H1 (cell line): ENCODE measurements at places on chromosomes 1 and 21. TPM values are rescaled to one million over a fixed set of nuclear protein-coding genes. Genes with fewer than 3 reads are reported as not detected.

DNA sequence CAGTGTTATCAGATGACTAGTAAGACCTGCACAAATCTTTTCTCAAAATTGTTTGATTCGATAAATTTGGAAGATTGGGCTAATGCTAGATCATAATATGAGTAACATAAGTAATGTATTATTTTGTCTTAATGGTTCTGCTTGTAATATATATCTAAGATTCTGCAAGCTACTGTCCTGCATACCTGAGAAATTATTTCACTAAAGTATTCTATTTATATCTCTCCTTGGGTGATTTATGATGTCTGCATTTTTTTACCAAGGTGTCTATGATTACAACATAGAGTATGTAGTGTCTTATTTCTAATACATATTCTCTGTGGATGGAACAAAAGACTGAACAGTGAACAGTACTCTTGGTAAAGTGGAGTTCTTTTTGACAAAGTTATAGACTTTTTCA lies 166.6 kb downstream of the CLEC20A start:
- no peaks in the 10 kb centered on the region for H3K27me3 ChIP-seq
- H3K4me1 ChIP-seq, result no peaks in the 10 kb centered on the region
- no peaks in the 10 kb centered on the region for H3K36me3 ChIP-seq
- no peak overlapping the region for H3K27ac ChIP-seq

DNA sequence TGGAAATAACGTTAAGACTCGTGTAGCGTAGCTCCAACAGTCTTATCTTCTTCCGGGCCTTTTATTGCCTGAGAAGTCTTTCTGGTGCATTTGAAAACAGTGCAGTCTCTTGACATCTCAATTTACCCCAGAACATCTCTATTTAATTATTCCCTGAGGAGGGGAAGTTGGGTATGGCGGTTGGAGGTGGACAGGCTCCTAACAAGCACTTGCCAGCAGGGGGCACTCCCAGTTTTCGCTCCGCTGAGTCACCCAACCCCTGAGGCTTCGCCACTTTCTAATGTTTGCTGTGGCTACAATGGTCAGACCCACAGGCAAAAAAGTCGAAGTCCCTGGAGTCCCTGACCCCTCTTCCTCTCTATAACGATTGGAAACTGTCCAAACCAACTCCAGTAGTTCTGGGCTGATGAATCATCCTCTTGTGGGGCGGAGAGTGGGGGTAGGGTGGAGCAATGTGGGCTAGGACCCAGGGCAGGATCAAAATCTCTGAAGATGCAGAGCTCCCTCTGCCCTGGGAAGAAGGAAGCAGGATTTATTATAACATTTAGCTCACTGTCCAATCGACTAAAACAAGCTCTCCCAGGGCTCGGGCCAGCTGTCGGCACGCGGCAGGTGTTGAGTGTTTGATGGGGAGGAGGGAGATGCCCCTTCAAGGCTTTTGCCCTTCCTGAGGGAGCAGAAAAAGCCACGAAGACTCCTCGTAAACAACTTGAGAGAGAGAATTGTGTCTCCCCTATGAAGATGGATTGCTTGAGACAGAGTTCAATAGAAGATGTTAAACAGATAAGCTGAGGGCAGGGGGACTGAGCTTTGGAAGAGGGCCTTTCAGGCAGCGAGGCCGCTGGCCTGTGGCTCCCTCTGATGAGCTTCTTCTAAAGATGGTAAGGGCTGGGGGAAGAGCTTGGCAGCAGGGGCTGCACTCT lies 85.7 kb downstream of the BRINP2 start:
- H3K36me3 ChIP-seq, result no peaks in the 10 kb centered on the region
- no peak overlapping the region for H3K4me3 ChIP-seq
- no peaks in the 10 kb centered on the region for H3K27me3 ChIP-seq
- DNase-seq, result peak; percentile 49

DNA sequence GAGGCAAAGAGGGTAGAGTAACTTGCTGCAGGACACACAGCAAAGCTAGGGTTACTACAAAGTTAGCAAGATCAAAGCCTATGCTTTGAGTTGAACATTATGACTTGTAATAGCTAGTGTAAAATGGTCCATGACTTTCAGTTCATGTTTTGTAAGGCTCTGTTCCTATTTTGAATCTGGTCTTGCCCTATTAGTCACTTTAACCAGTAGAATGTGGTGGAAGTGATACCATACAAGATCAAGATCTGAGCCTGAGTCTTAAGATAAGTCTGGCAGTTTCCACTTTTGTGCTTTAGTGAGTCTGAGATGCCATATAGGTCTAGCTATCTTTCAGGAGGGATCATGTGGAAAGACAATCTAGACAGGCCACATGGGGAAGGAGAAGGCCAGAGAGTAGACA lies 282.1 kb upstream of the BRINP3 start:
- no peaks in the 10 kb centered on the region for H3K4me1 ChIP-seq
- DNase-seq, result no peak
- H3K4me3 ChIP-seq, result no peak overlapping the region
- no peaks in the 10 kb centered on the region for H3K36me3 ChIP-seq
- no peak overlapping the region for H3K27ac ChIP-seq

- no peaks in the 10 kb centered on the region for H3K27me3 ChIP-seq
- H3K36me3 ChIP-seq, result no peaks in the 10 kb centered on the region
- DNase-seq, result no peak
- H3K4me1 ChIP-seq, result no peaks in the 10 kb centered on the region
- no peak overlapping the region for H3K4me3 ChIP-seq
These were observed 37.5 kb downstream of the SPAG17 start for GRCh38 chr1:118147522-118147921.

DNA sequence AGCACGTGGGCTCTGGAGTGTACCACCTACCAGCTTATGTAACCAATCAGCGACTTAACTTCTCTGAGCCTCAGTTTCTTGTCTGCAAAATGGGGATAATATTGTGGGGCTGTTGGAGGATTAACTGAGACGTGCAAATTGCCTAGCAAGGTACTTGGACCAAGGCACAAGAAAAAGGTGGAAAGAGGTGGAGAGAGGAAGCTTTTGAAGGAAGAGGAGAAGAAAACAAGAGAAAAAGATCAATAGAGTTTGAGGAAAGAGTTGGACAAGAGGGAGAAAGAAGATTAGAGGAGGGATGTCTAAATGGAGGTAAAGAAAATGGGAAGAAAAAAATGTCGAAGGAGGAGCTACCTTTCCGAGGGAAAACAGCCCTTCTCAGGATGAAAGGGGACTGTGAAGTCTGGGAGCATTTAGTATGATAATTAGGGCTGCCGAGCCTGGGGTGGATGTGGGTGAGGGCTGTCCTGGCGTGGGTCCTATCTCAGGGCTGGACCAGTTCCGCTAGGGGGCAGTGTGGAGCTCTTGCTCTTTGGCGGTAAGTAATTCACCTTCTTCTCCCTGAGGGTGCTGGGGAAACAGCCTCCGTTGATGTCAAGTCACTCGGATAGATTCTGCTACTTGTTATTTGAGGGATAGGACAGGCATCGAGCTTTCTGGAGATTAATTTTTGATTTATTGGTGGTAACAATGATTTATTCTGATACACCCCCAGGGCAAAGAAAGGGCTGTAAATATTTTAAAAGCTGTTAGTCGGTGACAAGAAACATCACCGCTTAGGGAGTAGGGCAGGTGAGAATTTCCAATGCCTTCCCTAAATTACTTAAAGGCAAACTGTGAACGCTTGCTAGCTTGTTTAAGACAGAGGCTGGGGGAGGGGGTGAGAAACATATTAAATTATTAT lies 79.0 kb upstream of the NFASC start:
- no peak overlapping the region for H3K4me3 ChIP-seq
- peak; percentile 95 for DNase-seq
- H3K4me1 ChIP-seq, result no peaks in the 10 kb centered on the region
- no peak overlapping the region for H3K27ac ChIP-seq
- no peaks in the 10 kb centered on the region for H3K36me3 ChIP-seq

- no peak overlapping the region for H3K27ac ChIP-seq
- no peaks in the 10 kb centered on the region; the same call in 1 of the 2 replicates for H3K4me1 ChIP-seq
- no peak overlapping the region for H3K4me3 ChIP-seq
- no peaks in the 10 kb centered on the region for H3K36me3 ChIP-seq
- peaks cover 38% of the 10 kb centered on the region for H3K27me3 ChIP-seq
These were observed 1.3 kb downstream of the TTLL7 start for GRCh38 chr1:83997631-83998030.

DNA sequence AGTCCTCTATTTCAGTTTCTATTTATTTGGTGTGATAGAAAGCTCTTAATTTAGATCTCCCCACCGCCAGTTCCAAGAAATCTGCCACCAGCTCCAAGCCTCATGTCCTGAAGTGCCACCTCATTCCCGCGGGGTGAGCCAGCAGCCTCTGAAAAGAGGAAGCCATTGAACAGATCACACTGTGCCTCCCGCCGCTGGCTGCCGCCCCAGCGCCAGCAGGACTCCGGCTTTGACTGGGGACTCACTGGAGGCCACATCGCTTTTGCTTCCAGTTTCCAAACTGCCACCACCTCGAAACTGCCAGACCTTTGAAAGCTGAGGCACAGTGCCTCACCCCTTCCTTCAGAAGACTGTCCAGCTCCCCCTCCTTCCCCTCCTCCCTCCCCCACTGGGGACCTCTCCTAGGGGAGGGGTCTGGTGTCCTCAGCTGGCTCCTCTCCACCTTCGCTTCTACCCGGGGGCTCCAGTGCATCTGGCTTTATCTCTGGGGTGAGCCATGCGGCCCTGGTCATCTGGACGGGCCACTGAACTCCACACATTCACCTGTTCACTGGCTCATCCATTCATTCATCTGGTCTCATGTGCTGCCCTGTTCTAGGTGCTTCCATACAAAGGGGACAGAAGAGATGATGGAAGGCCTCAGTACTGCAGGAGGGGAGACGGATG lies 58.9 kb downstream of the VPS26C start:
- no peaks in the 10 kb centered on the region for H3K36me3 ChIP-seq
- no peaks in the 10 kb centered on the region for H3K27me3 ChIP-seq
- no peak for DNase-seq
- no peaks in the 10 kb centered on the region for H3K4me1 ChIP-seq

GRCh38 chr1:66532214-66532613 lies 1.7 kb upstream of the SGIP1 start:
- no peaks in the 10 kb centered on the region for H3K36me3 ChIP-seq
- H3K27me3 ChIP-seq, result peaks cover 16% of the 10 kb centered on the region

GRCh38 chr21:39000496-39000895 lies 182.8 kb downstream of the PSMG1 start:
- H3K4me1 ChIP-seq, result no peaks in the 10 kb centered on the region
- no peak overlapping the region for H3K27ac ChIP-seq
- no peak overlapping the region for H3K4me3 ChIP-seq
- no peaks in the 10 kb centered on the region for H3K36me3 ChIP-seq

DNA sequence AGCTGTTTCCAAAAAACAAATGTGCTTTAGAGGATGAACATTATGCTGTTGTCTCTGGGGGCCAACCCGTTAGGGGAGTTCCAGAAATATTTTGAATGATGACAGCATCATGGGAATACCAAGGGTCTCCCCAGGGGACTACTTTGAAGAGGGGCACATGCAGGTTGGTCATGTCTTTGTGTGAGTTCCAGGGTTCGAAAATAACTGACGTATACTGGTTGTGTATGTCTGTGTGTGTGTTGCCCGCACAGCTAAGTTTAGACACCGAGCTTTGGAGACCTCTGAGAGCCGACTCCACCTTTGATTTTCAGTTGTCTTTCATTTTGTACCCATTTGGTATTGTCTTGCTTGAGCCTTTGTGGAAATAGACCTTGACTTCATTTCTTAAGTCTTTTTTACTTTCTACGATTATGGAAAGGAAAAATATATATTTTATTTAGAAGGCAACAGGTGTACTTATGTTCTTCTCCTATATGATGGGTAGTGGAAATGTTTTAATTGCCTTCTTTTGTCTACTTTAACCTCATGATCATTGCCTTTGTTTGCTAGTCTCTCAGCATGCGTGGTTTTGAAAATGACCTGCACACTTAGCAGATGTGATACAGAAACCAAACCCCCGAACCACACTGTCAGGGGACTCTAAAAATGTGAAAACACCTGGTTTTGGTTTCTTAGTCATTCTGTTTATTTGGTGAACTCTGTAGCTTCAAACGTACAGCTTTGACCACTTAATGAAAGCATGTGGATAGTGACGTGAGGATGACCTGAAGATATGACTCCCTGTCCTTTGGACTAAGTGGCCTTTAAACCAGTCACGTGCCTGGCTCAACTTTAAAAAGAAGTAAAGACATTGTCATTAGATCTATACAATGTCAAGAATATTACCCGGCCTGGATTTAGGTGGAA lies 56.5 kb downstream of the GALNT2 start:
- DNase-seq, result no peak
- H3K27me3 ChIP-seq, result no peaks in the 10 kb centered on the region; the same call in 1 of the 2 replicates

DNA sequence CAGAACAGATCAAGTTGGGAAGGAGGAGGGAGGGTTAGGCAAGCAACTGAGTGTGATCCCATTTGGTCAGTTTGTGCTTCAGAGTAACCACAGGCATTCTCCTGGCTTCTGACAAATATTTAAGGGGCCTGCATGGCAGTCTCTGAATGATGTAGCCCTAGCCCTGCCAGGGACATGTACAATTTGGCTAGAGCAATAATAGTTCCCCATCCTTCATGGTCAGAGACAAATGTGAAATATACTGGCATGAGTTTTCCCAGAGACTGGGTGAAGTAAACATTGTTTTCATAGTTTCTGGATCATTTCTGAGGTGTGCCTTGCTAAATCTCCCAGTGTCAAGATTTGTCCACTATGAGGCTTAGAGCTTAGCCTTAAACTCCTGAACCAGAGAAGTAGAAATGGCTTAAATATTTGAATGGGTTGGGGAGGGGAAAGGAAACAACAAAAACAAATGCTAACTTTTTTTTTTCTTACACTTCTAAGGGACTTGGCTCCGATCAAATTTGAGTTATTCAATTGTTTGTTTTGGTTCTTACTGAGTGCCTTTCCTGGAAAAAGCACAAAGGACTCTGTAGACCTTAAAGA lies 42.0 kb upstream of the UBE2U start:
- no peaks in the 10 kb centered on the region for H3K4me1 ChIP-seq
- H3K27me3 ChIP-seq, result no peaks in the 10 kb centered on the region
- H3K27ac ChIP-seq, result no peak overlapping the region
- H3K4me3 ChIP-seq, result no peak overlapping the region
- peaks cover 4% of the 10 kb centered on the region; the same call in 1 of the 2 replicates for H3K36me3 ChIP-seq

DNA sequence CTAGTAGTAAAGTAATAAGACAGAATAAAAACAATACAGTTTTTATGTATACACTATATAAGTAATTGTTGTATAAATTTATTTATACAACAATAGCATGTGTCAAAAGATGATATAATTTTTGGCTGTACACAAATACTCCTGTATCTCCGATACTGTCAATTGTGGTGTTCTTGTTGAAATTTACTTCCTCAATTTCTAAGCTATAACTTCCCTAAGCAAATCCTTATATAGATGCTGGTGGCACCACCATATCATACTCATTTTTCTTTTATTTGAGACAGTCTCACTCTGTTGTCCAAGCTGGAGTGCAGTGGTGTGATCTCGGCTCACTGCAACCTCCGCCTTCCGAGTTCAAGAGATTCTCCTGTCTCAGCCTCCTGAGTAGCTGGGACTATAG lies 141.0 kb upstream of the HP1BP3 start:
- no peaks in the 10 kb centered on the region for H3K36me3 ChIP-seq
- H3K27ac ChIP-seq, result no peak overlapping the region
- no peak for DNase-seq
- H3K27me3 ChIP-seq, result no peaks in the 10 kb centered on the region

NUDC gene
- 131 and 134 TPM in 2 replicates for total RNA-seq

TFB2M gene
- 20.5 and 22.0 TPM in 2 replicates for total RNA-seq

ISG15 gene
- 27.7 and 29.3 TPM in 2 replicates for total RNA-seq

OR2L5 gene
- not detected in 2 replicates for total RNA-seq

FCRL2 gene
- total RNA-seq, result not detected in 2 replicates

UBE2U gene
- total RNA-seq, result not detected in 2 replicates

ADIPOR1 gene
- 69.2 and 69.8 TPM in 2 replicates for total RNA-seq

FAM151A gene
- not detected in 2 replicates for total RNA-seq
